Activated CD4-positive, alpha-beta T cell treated with anti-CD3 and anti-CD28 coated beads for 36 hours (primary cell): ENCODE measurements at places on chromosomes 1 and 21. TPM values are rescaled to one million over a fixed set of nuclear protein-coding genes. Genes with fewer than 3 reads are reported as not detected.

DNA sequence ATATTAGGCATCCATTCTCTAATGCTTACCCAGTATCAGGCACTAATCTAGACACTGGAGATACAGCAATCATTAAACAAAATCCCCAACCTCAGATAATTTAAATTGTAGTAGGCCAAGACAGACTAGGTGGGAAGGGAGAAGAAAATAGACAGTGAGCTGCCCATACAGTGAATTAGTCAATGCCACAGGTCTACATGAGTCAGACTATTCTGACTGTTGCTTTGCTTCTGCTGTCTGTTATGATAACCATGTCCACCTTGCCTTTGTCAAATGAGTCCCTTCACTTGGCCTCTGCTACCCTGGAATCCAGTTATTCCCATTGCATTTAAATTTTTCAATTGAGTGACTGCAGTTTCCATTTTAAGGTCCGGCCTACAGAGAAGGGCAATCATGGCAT lies 59.5 kb downstream of the PIK3R3 start:
- no peaks in the 10 kb centered on the region for H3K4me1 ChIP-seq
- H3K36me3 ChIP-seq, result no peaks in the 10 kb centered on the region
- no peak overlapping the region for H3K27ac ChIP-seq
- H3K4me3 ChIP-seq, result no peak overlapping the region
- DNase-seq, result no peak
- H3K27me3 ChIP-seq, result no peaks in the 10 kb centered on the region

The LCK gene
- 179 TPM for total RNA-seq

DNA sequence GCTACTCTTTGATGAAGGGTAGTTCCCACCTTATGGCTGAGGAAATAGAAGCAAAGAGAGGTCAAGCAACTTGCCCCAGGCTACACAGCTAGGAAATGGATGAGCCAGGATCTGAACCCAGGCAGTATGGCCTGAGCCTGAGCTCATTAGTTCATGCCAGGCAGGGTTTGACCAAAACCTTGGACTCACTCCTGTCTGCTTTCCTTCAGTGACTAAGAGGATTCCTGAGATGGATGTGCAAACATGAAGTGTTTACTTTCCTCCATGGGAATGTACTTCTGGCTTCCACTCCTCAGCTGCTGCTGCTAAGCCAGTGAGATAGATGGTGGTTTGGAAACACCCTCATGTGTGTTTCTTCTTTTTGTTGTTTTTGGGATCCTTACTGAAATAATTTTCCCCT lies 35.1 kb upstream of the ERRFI1 start:
- no peak overlapping the region for H3K4me3 ChIP-seq
- H3K27me3 ChIP-seq, result peaks cover 9% of the 10 kb centered on the region
- no peak overlapping the region for H3K27ac ChIP-seq
- H3K4me1 ChIP-seq, result no peaks in the 10 kb centered on the region

- peaks cover 96% of the 10 kb centered on the region for H3K4me1 ChIP-seq
- H3K27ac ChIP-seq, result peak overlapping the region; percentile 96
- DNase-seq, result peak; percentile 81
Observed at GRCh38 chr1:167489571-167490340, 28.6 kb downstream of the CD247 start.

The OTUD7B gene
- total RNA-seq, result 20.1 TPM

DNA sequence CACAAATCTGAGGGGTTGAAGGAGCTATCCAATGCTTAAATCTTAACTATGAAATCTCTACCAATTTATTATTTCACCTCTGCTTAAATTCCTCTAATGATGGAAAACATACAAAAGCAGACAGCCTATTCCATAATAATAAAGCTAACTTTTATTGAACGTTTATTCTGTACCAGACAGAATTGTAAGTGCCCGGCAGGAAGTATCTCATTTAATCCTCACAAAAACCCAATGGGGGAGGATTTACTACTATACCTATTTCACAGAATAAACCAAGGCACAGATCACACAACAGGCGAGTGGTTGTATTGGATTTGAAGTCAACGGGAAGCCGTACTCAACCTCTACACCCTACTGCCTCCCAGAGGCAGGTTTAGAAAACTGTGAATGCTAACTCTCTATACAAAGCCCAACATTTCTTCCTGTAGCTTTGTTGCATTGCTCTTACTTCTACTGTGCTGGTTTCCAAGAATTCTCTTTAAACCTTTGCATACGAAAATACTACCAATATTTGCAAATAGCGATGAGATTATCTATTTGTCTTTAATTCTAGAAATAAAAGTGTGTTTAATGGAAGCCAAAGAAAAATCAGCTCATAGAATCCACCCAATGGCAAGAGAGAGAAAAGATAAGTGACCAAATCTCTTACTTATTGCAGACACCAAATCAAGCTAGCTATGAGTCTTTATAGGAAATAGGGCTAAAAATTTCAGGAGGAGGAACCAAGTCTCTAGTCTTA lies 33.5 kb upstream of the C1orf53 start:
- no peaks in the 10 kb centered on the region for H3K27me3 ChIP-seq
- DNase-seq, result peak; percentile 54
- no peaks in the 10 kb centered on the region for H3K36me3 ChIP-seq
- H3K27ac ChIP-seq, result no peak overlapping the region

The UTS2 gene
- total RNA-seq, result not detected

The COL6A1 gene
- total RNA-seq, result 0.57 TPM

The TP73 gene
- 0.32 TPM for total RNA-seq

The HPCA gene
- 0.49 TPM for total RNA-seq

The NTRK1 gene
- total RNA-seq, result 4.4 TPM

The ZBTB37 gene
- 7.9 TPM for total RNA-seq

The BEST4 gene
- 0.71 TPM for total RNA-seq

GRCh38 chr1:116712510-116712909 lies 41.7 kb upstream of the CD2 start:
- peaks cover 15% of the 10 kb centered on the region for H3K4me1 ChIP-seq
- H3K4me3 ChIP-seq, result no peak overlapping the region
- H3K36me3 ChIP-seq, result no peaks in the 10 kb centered on the region
- no peak overlapping the region for H3K27ac ChIP-seq
- peaks cover 10% of the 10 kb centered on the region for H3K27me3 ChIP-seq
- DNase-seq, result peak; percentile 38

- H3K4me1 ChIP-seq, result peaks cover 23% of the 10 kb centered on the region
- H3K27ac ChIP-seq, result peak overlapping the region; percentile 2
- DNase-seq, result no peak
- no peaks in the 10 kb centered on the region for H3K36me3 ChIP-seq
- no peak overlapping the region for H3K4me3 ChIP-seq
Observed at GRCh38 chr21:46058431-46059145, 39.3 kb upstream of the COL6A2 start.

DNA sequence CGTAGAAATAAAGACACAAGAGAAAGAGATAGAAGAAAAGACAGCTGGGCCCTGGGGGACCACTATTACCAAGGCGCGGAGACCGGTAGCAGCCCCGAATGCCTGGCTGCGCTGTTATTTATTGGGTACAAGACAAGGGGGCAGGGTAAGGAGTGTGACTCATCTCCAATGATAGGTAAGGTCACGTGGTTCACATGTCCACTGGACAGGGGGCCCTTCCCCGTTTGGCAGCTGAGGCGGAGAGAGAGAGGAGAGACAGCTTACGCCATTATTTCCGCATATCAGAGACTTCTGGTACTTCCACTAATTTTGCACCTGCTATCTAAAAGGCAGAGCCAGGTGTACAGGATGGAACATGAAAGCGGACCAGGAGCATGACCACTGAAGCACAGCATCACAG lies 4.1 kb upstream of the TPRG1L start:
- no peaks in the 10 kb centered on the region for H3K36me3 ChIP-seq
- no peak overlapping the region for H3K27ac ChIP-seq
- no peaks in the 10 kb centered on the region for H3K27me3 ChIP-seq
- no peak overlapping the region for H3K4me3 ChIP-seq
- DNase-seq, result no peak

GRCh38 chr1:18530587-18531502 lies 50.1 kb downstream of the KLHDC7A start:
- H3K27me3 ChIP-seq, result peaks cover 26% of the 10 kb centered on the region
- H3K4me1 ChIP-seq, result no peaks in the 10 kb centered on the region
- no peak overlapping the region for H3K27ac ChIP-seq
- DNase-seq, result peak; percentile 11

The CELA3A gene
- total RNA-seq, result not detected
